ENCODE measurements at places on chromosomes 1 and 21. TPM values are rescaled to one million over a fixed set of nuclear protein-coding genes. Genes with fewer than 3 reads are reported as not detected.

The TDRD10 gene
- total RNA-seq = not detected

The WNT3A gene
- not detected for total RNA-seq

The PPM1J gene
- total RNA-seq = 1.2 TPM

The CYP2J2 gene
- not detected for total RNA-seq

The MMEL1 gene
- not detected for total RNA-seq

The TINAGL1 gene
- total RNA-seq = 0.71 TPM

The PEX10 gene
- total RNA-seq = 23.1 TPM

The GPR25 gene
- not detected for total RNA-seq

The PFDN2 gene
- total RNA-seq = 109 TPM

The ARHGAP29 gene
- 10.3 TPM for total RNA-seq

The LCE3D gene
- total RNA-seq = 3.4 TPM

The OR10K2 gene
- not detected for total RNA-seq

The OR6Y1 gene
- not detected for total RNA-seq

The PLXNA2 gene
- 3.0 TPM for total RNA-seq

The TIAM1 gene
- total RNA-seq = 0.88 TPM

The GPR37L1 gene
- 0.14 TPM for total RNA-seq

The PTGFRN gene
- total RNA-seq = 12.6 TPM

The S100A2 gene
- total RNA-seq = 37.7 TPM

The LRP8 gene
- 36.2 TPM for total RNA-seq

The NR1I3 gene
- total RNA-seq = not detected

The TGFB2 gene
- 12.3 TPM for total RNA-seq

The RIPPLY3 gene
- total RNA-seq = 0.59 TPM

The CACNA1S gene
- not detected for total RNA-seq

The SPRR1A gene
- not detected for total RNA-seq

The ADCY10 gene
- 0.38 TPM for total RNA-seq

The APOBEC4 gene
- not detected for total RNA-seq

The GNG4 gene
- total RNA-seq = 15.7 TPM

The RHD gene
- total RNA-seq = not detected

The CREG1 gene
- total RNA-seq = 91.2 TPM

The RNU1-2 gene
- not detected for total RNA-seq

The ANGPTL1 gene
- not detected for total RNA-seq

The FCRL6 gene
- not detected for total RNA-seq

The SLC30A10 gene
- 0.05 TPM for total RNA-seq

The SEC16B gene
- 0.68 TPM for total RNA-seq

The CEP104 gene
- total RNA-seq = 16.9 TPM
